ENCODE measurements at places on chromosomes 3 and 15.
A peak's percentile ranks its signal among the peaks of the same experiment; 100 is the strongest.

GRCh38 chr3:189386739-189387138, 215.0 kb downstream of the TPRG1 start:
- DNase-seq = no peak

GRCh38 chr3:20405744-20406143, 219.7 kb upstream of the SGO1 start:
- no peak for DNase-seq

DNA sequence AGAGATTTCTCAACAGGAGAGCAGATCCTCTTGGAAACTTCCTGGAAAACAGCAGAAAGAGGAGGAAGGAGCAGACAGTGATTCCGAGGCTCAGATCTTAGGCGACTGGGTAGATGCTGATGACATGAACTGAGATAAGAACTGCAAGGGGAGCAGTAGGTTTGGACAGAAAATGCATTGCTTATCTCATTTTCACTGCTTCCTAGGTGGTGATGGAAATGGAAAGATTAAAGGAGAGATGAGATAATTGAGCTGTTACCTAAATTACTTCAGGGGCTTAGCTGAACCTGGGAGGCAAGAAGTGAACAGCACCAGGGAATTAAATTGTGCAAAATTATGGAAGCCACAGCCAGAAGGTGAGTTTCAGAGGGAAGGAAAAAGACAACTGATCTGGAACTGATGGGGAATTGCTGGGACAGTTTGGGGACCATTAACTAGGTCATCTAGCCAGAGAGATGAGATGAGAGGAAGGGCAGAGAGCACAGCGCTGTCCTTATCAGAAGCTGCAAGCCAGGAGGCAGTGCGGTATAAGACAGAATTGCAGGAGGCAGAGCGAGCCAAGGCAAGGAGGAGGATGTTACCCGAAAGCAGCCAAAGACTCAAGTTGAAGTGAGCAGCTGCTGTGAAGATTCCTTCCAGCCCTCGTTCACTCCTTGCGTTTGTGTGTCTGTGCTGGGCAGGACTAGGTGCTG, 140.4 kb downstream of the SRGAP3 start:
- DNase-seq = no peak

GRCh38 chr3:42229266-42229941, 36.6 kb downstream of the CCK start:
- DNase-seq = no peak

- no peak for DNase-seq
Observed at GRCh38 chr3:174620138-174620537, 239.0 kb upstream of the NAALADL2 start.

DNA sequence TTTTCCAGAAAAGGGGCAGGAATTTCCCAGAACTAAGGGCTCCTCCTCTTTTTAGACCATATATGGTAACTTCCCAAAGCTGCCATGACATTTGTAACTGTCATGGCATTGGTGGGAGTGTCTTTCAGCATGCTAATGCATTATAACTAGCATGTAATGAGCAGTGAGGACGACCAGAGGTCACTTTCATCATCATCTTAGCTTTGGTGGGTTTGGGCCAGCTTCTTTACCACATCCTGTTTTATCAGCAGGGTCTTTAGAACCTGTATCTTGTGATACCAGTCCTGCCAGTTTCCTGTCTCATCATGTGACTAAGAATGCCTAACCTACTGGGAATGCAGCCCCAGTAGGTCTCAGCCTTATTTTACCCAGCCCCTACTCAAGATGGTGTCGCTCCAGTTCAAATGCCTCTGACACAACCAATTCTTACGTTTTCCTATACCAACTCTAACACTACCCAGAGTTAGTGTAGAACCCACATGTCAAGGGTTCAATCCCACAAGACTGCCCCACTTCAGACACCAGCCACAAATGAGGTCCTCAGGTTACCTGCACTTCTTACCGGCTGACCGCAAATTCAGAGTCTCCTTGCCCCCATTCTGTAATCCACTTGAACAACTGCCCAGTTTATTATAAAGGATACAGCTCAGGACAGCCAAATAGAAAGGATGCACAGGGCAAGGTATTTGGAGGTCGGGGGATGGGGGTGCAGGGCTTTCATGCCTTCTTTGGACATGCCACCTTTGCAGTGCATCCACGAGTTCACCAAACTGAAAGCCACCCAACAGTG, 17.7 kb downstream of the FOXB1 start:
- DNase-seq = no peak

DNA sequence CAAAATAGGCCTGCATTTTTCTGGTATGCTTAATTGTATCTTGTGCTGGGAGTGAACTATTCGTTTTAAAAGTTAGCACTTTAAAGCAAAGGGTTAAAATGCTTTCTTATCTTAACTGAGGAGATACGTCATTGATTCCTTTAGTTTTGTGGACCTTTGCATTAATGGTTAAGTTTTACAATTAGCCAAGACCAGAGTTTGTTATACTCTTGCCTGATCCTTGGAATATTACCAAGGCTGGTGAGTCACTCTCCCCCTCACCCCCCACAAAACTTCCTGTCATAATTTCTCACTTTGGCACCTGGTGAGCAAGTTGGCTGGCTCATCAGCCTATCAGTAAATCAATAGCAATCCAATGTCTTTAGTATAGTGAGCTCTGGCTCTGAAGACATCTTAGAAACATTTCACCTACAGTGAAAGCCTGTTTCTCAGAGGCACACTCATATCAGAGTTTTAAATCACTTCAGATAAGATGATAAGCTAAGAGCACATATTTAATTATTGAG, 26.7 kb downstream of the SLC2A2 start:
- DNase-seq = no peak

DNA sequence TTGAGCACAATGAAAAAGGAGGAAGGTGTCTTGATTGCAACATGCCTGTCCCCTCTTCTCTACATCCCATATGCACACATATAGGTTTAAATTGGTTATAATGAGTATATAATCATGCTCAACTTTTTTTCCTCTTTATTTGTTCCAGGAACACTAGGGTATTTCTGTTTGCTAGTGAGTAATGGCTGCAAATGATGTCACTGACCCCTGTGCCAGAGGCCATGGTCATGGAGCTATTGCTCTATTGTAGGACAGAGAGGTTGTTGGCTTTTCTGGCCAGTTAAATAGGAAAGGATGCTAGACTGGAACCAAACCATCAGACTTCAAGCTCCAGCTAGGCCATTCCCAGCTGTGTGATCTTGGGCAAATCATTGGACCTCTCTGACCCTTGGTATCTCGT, 9.6 kb downstream of the ARHGEF3 start:
- DNase-seq = no peak

DNA sequence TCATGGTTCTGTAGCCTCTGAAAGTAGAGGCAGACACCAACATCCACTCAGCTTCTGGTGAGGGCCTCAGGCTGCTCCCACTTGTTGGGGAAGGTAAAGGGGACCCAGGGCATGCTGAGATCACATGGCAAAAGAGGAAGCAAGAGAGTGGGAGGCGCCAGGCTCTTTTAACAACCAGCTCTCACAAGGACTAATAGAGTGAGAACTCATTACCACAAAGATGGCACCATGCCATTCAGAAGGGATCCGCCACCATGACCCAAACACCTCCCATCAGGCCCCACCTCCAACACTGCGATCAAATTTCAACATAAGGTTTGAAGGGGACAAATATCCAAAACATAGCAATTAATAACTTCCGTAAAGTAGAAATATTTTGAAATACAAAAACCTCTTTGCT, 192.3 kb downstream of the OCA2 start:
- no peak for DNase-seq

DNA sequence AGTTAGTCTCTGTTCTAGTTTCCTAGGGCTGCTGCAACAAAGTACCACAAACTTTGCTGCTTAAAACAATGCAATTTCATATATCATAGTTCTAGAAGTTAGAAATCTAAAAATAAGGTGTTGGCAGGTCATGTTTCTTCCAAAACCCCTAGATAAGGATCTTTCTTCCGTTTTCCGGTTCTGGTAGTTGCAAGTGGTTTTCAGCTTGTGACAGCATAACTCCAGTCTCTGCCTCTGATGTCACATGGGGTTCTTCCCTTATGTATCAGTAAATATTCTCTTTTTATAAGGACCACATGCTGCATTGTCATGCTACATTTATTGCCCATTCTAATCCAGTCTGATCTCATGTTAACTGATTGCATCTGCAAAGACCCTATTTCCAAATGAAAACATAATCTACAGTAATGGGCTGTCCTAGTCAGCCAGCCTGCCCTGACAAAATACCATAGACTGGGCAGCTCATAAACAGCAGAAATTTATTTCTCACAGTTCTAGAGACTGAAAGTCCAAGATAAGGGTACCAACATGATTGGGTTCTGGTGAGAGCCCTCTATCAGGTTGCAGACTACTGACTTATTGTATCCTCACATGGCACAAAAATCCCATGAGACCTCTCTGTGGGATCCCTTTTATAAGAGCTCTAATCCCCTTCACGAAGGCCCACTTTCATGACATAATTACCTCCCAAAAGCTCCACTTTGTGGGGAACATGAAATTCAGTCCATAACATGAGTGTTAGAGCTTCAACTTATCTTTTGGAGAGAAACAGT, 642.0 kb upstream of the NAALADL2 start:
- no peak for DNase-seq

DNA sequence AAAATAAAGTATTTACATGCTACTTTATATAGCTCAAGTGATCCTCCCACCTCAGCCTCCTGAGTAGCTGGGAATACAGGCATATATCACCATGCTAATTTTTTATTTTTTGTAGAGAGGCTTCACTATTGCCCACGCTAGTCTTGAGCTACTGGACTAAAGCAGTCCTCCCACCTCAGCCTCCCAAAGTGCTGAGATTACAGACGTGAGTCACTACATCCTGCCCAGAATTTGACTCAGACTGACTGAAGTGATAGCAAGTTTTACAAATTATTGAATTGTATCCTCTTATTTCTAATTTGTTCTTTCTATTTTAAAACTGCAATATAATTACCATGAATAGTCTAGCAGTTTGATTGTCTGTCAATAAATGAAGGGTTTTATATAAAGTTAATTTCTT, 210.3 kb upstream of the CGNL1 start:
- DNase-seq = peak; percentile 4

- DNase-seq = no peak
Observed at GRCh38 chr3:35529337-35529736, 110.0 kb upstream of the ARPP21 start.

GRCh38 chr3:140553591-140553990, 124.3 kb upstream of the TRIM42 start:
- no peak for DNase-seq

DNA sequence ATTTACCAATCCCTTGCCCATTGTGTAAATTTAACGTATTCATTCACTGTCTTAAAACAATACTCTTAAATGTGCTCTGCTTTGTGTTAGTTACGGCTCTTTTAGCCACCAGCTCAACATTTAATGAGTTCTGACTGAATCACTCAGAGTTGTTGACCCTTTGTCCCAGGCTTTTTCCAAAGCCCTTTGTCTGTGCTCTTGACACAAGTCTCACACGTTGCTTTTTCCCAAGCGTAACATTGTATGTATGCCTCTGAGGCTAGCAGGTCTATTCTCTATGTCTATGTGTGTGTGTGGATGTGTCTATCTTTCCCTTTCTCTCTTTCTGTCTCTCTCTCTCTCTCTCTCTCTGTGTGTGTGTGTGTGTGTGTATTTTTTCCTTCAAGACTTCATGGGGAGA, 435.4 kb upstream of the GOLIM4 start:
- DNase-seq = no peak

- no peak for DNase-seq
Observed at GRCh38 chr15:73053398-73053723, 1.1 kb downstream of the NEO1 start.

GRCh38 chr3:184804801-184805200, 7.2 kb upstream of the VPS8 start:
- DNase-seq = no peak

GRCh38 chr3:11819146-11819689, 27.5 kb downstream of the TAMM41 start:
- DNase-seq = no peak

DNA sequence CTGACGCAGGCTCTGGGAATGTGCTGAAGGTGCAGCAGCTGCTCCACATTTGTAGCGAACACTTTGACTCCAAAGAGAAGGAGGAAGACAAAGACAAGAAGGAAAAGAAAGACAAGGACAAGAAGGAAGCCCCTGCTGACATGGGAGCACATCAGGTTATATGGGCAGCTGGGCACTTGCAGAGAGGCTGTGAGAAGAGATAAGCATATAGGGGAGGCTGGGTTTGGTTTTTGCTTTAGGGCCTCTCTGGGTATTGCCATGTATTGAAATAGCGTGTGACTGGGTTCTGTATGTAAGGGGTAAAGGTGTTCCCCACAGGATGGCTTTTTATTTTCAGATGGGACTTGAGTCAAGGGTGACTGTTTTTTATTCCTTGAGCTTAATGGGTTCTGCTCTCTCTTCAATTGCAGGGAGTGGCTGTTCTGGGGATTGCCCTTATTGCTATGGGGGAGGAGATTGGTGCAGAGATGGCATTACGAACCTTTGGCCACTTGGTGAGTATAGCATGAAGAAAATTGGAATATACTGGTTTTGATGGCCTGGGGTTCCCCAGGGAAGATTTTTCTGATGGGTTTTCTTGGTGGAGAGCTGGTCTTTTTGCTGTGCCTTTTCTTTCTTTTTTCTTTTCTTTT, 7.4 kb downstream of the PSMD2 start:
- DNase-seq = no peak

- DNase-seq = no peak
Observed at GRCh38 chr3:194466761-194467356, 19.9 kb downstream of the ATP13A3 start.

DNA sequence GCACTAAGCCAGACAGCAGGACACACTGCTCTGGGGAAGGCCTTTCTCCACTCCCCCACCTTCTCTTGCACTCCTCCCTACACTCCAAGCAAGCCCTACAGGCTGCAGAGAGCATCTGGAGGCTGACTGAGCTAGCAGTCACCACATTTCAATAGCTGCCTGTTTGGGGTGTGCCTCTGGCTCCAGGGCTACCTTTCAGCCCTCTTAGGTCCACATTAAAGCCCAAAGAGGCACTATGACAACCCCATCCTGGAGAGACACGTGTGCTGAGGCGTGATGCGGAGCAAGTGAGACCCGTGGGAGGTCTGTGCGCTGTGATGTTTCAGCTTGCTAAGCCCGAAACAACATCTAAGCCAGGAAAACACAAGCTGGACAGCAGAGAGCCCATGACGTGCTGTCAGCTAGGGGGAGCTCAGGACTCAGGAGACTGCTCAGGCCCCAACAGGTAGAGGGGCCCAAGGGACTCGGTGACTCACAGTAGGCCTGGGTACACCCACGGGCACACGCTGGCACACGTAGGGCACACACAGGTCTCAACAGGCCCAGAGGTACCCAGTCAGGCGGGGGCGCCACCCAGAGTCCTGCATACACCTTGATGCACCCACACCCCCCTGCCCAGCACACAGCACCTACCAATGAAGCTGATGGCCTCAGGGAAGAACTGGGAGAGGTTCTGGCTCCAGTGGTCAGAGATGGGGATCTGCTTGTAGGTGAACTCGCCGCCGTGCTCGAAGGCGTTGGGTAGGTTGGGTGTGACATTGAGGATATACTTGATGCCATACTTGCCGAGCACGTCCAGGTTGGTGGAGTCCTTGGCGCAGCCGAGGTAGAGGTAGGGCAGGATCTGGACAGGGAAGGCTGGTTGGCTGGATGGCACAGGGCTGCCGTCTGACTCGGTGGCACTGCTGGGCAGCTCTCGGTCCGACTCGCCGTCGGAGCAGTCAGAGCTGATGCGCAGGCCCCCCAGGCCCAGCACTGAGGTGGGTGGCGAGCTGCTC, 2.8 kb downstream of the DUSP7 start:
- peak; percentile 49 for DNase-seq

Data from stimulated activated CD4-positive, alpha-beta T cell treated with anti-CD3 and anti-CD28 coated beads, Interleukin-4, amount 100 ng/mL, for 24 hours (primary cell).